ENCODE measurements at places on chromosomes 12 and 14. TPM values are rescaled to one million over a fixed set of nuclear protein-coding genes. Genes with fewer than 3 reads are reported as not detected.
A peak's percentile ranks its signal among the peaks of the same experiment; 100 is the strongest.

- no peak for DNase-seq
Measured at GRCh38 chr12:112468046-112468445, 49.3 kb downstream of the PTPN11 start.

DNA sequence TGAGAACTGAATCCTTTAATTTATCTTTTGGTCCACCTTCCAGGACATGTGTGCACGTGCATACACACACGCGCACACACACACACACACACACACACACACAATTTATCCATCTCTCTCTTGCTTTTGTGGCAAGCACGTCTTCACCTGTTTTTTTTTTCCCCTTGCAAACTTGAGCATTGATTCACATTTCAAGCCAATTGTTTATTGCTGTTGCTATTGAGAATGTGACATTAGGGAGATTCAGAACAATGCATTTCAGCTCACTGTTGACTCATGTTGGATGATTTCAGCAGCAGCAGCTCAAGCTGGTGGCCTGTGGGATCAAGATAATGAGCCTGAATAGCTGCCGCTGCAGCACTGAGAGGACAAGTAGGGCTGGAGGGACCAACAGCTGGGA is 128.9 kb downstream of the SNAPC1 start:
- DNase-seq: no peak

GRCh38 chr12:129351481-129351880 is 498.2 kb downstream of the GLT1D1 start:
- DNase-seq: no peak

DNA sequence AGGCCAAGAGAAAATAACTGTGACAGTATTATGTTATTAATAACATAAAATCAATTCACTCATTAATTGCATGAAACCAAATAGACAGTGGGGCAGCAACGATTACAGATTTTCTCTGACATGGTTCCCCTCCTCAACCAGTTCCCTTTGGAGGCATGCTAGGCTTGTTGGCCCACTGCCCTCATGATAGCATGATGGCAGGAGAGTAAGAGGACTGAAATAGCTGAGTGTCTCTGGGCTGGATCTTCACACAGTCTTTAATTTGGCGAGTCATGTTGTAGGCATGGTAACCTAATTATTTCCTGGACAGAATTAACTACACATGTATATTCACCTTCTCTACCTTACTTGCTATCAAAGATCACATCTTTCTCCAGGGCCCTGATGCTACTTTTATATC is 266.2 kb upstream of the PELI2 start:
- DNase-seq: no peak

DNA sequence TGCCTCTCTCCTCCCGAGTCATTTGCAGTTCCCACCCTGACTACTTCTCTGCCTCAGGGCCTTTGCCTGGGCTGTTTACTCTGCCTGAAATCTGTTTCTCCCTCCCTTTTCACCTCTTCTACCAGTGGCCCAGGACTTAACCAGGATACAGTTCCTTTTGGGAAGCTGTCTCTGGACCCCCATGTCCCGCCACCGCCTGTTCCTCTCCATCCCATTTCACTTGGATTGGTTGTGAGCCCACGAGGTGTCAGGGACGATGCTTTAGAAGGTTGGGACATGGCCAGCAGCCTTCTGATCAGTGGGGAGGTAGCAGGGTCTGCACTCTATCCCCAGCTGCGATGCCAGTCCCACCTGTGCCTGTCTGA is 51.8 kb downstream of the FAM222A start:
- DNase-seq: no peak

- no peak for DNase-seq
Measured at GRCh38 chr14:91744068-91744480, 12.2 kb upstream of the CATSPERB start.

DNA sequence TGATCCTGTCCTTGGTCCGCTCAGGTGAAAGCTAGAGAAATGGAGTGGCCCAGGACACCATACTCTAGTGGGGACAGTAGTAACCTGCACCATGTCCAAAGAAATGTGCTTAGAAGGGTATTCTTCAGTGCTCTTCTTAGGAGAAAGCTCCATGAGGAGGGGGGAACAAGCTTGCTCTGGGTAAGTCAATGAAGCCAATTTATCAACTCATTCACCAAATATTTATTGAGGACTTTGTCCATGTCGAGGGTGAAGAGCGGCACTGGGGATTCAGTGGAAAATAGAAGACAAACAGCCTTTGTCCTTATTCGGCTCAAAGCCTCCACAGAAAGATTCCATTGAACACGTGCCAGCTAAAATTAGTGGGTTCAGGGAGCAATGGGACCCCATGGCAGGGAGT is 677.8 kb downstream of the BCL11B start:
- DNase-seq: peak; percentile 25

DNA sequence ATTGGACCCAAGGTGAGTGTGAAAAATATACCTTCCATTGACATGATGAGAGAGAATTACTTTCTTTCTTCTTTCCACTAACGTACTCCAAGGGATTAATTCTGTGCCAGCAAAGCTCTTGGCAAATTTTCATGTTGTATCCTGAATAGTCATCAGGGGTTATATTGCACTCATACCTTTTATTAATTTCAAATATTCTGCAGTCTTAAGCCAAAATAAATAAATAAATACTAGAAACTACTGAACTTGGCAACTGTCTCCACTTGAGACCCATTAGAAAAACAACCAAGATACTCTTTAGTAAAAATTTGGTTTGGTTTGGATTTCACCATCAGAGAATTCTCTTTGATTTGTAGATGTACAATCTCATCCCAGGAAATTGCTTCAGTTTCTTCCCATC is 22.1 kb upstream of the CLEC14A start:
- no peak for DNase-seq

- DNase-seq: no peak
Measured at GRCh38 chr14:63544591-63545299, 1.6 kb upstream of the PPP2R5E start.

GRCh38 chr12:21502872-21503271 is 1.3 kb downstream of the GOLT1B start:
- no peak for DNase-seq

GRCh38 chr12:1328391-1328790 is 266.0 kb downstream of the FBXL14 start:
- DNase-seq: no peak

GRCh38 chr14:81172881-81173280 is 47.9 kb downstream of the GTF2A1 start:
- DNase-seq: no peak

DNA sequence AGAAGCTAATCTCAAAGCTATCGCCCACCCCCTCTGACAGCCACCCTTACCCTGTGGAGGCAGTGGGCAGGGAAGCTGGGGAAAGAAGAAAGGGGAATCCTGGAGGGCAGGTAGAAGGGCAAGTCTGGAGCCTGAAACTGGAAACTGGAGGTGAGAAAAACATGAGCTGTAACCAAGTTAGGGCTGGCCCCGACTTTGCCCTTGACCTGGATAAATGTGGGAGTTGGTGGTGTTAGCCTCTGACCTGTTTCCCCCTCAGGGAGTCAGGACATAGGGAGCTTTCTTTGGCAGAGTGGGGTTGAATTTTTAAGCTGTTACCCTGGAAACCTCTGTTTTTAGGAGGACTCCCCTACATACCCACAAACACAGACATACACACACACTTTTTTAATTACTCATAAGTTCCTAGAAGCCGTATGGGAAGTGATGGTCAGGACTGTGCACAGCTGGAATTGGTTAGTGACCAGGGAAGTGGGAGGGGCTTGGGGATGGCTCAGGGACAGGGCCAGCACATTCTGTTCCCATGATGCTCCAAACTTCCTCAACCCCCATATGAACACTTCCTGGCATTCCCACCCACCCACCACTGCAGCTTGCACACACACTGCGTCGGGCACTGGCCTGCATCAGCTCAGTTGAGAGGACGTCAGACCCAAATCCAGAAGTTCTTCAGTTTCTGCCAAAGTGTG is 5.0 kb upstream of the MMP19 start:
- DNase-seq: peak; percentile 94

GRCh38 chr12:131536766-131537165 is 174.1 kb upstream of the SFSWAP start:
- DNase-seq: no peak

DNA sequence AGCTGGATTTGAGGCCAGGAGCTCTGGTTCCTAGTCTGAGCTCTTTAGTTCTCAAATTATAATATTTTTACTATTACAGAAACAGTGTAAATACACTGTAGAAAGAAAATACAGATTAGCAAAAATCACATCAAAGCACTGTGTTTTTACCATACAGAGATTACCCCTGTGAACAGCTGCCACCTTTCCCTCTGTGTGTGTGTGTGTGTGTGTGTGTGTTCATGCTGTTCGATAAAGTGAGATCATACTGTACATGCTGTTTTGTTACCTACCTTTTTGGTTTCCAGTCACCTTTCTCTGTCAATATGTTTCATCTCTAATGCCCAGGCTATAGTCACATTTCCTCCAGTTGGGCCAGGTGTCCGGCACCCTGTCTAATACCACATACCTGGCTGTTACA is 26.9 kb downstream of the MVK start:
- DNase-seq: no peak

- DNase-seq: no peak
Measured at GRCh38 chr12:13450231-13451080, 253.9 kb downstream of the EMP1 start.

DNA sequence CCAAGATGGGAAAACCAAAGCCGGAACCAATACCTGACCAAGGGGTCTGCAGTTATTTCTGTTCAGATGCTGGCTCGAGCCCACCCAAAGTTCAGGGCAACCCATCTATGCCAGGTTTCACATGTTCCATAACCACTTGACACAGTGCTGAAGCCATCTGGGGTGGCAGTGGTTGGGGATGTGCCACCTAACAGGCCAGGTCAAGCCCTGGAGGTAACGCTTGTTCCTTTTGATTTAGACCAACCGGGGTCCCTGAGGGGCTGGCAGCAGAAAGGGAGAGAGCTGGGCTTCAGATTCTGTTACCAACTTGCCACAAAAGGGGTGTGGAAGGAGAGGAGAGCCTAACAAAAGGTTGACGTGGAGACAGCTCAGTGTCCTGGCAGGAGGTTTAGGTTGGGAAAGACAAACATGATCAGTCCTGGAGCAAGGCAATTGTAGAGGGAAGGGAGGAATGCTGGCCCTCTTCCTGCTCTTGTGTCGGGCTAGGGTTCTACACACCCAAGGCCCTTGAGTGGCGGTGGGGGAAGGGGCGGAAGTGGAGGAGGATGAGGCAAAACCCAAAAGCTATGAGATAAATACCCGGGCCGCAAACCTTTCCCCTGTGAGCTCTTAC is 31.9 kb downstream of the CACNA2D4 start:
- DNase-seq: peak; percentile 80

- peak; percentile 88 for DNase-seq
Measured at GRCh38 chr12:47828976-47829482, 9.3 kb upstream of the HDAC7 start.

DNA sequence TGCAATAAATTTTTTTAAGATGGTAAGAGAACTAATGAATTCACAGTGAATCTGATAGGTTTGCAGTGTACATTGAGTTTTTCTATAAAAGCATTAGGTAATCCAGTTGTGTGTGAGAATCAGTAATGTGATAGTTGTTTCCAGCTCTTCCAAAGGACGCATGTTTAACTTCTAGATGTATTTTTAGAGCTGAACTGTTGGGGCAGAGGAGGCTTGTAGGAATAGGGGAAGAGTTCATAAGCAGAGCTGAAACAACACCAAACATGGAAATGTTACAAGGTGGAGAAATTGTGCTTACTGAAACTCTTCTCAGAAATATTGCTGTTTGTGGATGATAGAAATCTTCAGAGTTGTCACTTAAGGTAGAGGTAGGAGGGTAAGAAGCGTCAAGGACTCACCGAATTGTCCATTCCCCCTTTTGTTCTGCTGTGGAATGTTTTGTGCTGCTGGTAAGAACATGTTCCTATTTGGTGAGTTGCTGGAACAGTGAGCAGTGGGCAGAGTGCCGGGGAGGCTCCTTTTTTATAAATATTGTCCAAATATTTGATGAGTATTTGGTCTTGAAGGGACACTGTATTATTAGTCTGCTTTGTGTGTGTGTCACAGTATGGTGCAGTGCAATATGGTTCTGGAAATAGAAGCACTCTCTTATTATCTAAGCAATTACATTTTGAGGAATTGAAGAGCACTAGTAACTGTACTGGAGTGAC is 76.7 kb downstream of the ANO6 start:
- no peak for DNase-seq

DNA sequence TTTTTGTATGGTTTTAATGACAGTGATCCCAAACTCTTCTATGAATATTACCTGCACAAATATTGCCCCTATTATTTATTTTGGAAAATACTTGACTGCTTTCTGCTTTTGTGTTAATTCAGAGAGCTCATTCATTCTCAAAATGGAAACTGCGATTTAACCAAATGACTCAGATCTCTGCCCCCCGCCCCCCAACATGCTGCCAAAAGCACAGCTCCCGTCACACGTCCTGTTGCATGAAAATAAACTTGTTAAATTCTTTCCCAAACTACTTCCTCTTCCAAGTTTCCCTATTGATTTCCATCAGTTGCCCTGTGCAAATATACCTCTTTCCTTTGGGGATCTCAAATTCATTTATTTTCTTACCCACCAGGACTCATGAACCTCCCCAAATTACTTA is 18.0 kb upstream of the NRDE2 start:
- no peak for DNase-seq

DNA sequence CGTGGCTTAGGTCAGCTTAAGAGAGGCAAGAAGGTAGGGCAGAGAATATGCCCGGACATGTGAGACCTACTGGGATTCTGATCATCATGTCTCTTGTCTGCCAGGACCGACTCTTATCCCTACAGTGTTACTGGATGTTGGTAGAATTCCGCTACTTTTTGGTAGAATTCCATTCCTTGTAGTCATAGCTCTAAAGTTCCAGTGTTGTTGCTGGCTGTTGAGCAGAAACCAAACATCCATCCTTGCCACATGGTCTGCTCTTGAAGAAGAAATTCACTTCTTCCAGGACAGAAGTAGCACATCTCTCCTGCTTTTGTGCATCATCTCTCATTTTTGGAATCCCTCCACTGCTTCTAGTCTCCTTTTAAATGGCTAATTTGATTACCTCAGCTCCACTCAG is 453.7 kb downstream of the RPL10L start:
- no peak for DNase-seq

DNA sequence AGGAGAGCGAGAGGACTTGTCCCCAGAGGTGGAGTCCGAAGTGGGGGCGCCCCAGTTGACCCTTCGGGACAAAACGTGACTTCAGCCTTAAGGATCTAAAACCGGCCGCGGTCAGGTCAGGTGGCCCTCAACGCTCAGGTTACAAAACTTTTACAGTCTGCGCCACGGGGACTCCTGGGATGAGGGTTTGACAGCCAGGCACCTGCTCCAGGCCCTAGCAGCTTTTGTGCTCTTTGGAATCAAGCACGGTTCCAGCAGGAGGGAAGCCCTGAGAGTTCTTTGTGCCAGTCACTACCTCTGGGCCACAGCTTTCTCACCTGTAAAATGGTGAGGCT is 337 bp downstream of the ZC2HC1C start:
- no peak for DNase-seq

GPR84 gene
- total RNA-seq: not detected

HPD gene
- not detected for total RNA-seq

SLC38A2 gene
- 795 TPM for total RNA-seq

AQP2 gene
- total RNA-seq: not detected

PPP1R36 gene
- total RNA-seq: 1.3 TPM

WNT5B gene
- total RNA-seq: 99.5 TPM

ACSM4 gene
- total RNA-seq: not detected

FSCB gene
- total RNA-seq: not detected

KRT72 gene
- not detected for total RNA-seq
